ENCODE measurements at places on chromosomes 5 and 9.
A peak's percentile ranks its signal among the peaks of the same experiment; 100 is the strongest.

- DNase-seq = no peak
- no peak overlapping the region for H3K27ac ChIP-seq
- H3K4me1 ChIP-seq = peaks cover 22% of the 10 kb centered on the region
- no peak overlapping the region for H3K4me3 ChIP-seq
- H3K36me3 ChIP-seq = no peaks in the 10 kb centered on the region
Observed at GRCh38 chr9:3173374-3173773, 329.5 kb upstream of the PUM3 start.

GRCh38 chr5:4766101-4766500 is 374.0 kb upstream of the ADAMTS16 start:
- no peak overlapping the region for H3K27ac ChIP-seq
- no peaks in the 10 kb centered on the region for H3K36me3 ChIP-seq
- H3K4me3 ChIP-seq = no peak overlapping the region
- H3K4me1 ChIP-seq = no peaks in the 10 kb centered on the region

DNA sequence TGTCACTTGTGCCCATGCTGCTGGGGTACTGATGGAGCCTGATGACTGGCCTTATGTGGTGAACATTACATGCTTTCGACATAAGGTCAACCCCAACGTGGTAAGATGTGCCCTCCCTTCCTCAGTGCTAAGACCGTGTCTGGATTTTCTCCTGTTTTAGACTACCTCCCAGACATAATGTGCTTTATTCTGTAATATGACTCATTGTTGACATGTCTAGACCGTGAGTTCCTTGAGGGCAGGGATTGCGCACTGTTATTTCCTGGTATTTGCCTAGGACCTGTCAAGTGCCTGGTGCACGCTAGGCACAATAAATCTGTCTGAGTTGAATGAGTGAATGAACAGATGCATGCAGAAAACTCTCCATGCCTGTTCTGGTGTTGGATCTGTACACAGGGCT is 346.0 kb downstream of the KDM4C start:
- no peaks in the 10 kb centered on the region for H3K4me1 ChIP-seq
- no peak overlapping the region for H3K4me3 ChIP-seq
- H3K27ac ChIP-seq = no peak overlapping the region
- DNase-seq = no peak
- H3K27me3 ChIP-seq = no peaks in the 10 kb centered on the region

DNA sequence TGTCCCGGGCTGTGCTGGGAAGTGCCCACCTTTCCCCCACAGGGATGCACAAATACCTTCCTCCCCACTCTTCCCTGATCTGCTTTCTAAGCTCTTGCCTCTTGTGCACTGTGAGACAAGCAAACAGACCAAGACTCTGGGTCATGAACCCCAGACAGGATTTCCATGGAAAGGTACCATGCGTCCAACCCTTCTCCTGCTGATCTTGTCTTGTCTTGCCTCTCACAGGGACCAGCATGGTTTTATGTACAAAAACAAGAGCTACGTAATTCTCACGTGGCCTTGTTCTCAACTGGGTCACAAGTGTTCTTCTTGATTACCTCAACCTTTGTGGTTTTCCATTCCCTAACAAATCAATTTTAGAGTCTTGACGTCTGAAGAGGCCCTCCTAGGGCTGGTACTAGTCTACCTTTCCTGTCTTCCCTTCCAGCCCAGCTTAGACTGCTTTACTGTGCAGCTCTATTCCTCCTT is 176.5 kb upstream of the MAP3K1 start:
- peak overlapping the region; percentile 95 for H3K27ac ChIP-seq
- peaks cover 77% of the 10 kb centered on the region for H3K4me1 ChIP-seq
- no peak overlapping the region for H3K4me3 ChIP-seq
- no peaks in the 10 kb centered on the region for H3K27me3 ChIP-seq

Measured in mesothelial cell of epicardium (in vitro differentiated cells).